ENCODE measurements at places on chromosomes 7 and 10.

GRCh38 chr7:30799206-30799975 is 28.2 kb downstream of the MINDY4 start:
- peak; percentile 95 for DNase-seq

DNA sequence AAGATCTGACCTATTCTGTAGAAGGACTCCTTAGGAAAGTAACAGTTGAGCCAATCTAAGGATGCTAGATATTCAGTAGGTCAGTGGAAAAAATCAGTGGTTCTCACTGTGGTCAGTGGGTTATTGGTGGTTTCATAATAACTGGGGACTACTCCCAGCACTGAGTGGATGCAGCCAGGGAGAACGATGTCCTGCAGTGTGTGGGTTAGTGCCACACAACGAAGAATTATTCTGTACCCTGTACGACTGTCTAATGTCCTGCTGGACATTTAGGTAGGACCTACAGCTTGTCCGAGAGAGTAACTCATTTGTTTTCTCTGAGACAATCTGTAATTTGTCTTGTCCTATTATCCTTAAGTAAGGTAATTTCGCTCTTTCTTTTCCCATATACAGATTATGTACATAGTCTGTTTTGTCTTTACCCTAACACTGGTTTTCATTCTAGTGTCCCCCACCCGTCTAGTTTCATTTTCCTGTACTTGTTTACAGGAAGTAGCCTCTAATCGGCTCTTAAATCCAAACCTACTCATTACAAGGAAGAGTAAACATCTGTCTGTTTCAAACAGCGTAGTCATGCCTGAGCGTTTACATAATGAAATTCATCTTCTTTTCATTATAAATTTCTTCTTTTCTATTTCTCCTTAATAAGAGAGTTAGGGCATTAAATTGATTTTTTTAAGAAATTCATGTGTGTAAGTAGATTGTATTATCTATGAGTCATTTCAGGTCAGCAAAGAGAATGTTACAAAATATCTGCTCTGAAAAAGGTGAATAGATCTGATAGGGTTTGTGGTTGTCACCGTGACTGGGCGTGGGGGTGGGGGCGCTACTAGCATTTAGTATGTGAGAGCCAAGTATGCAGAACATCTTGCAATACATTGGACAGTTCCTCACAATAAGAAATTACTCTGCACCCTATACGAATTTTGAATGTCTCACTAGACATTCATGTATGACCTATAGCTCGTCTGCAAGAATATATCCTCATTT is 8.3 kb upstream of the ZC3HAV1L start:
- no peak for DNase-seq

- DNase-seq, result no peak
Measured at GRCh38 chr10:120588311-120588710, 131.3 kb downstream of the PLPP4 start.

DNA sequence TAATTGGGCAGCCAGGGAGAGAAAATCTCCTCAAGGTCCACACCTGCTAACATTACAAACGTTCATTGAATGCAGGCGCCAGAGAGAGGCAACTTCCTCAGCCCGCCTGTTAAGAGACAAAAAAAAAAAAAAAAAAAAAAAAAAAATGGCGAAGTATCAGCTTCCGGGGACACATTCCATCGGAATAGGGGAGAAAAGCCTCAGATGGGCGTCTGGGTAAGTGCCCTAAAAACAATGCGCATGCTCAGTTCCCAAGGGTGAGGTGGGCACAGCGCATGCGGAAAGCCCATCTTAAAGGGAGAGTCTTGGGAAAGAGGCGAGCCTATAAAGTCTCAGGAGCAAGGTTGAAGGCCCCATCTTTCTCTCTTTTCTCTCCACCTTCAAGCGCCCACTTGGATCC is 1139.7 kb upstream of the CELF2 start:
- DNase-seq, result no peak

GRCh38 chr10:2392145-2392812 is 655.0 kb upstream of the ADARB2 start:
- peak; percentile 19 for DNase-seq

DNA sequence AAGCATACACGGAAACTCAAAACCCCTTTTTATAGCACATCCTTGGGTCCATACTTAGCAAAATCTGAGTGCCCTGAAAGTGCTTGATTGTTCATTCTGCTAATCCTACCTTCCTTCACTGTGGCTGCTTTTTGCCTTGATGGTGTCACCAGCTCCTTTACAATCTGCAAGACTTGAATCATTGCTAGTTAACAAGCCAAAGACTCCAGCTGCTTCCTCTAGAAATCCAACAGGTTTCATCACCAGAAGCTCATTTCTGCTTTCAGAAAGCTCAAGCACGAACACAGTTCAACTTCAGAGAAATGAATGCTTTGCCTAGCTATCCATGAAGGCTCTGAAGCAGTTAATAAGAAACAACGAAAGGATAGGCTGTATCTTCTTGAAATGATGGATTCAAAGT is 38.0 kb downstream of the USP6NL start:
- peak; percentile 66 for DNase-seq

GRCh38 chr10:10500937-10501336 is 516.7 kb upstream of the CELF2 start:
- DNase-seq, result peak; percentile 39

DNA sequence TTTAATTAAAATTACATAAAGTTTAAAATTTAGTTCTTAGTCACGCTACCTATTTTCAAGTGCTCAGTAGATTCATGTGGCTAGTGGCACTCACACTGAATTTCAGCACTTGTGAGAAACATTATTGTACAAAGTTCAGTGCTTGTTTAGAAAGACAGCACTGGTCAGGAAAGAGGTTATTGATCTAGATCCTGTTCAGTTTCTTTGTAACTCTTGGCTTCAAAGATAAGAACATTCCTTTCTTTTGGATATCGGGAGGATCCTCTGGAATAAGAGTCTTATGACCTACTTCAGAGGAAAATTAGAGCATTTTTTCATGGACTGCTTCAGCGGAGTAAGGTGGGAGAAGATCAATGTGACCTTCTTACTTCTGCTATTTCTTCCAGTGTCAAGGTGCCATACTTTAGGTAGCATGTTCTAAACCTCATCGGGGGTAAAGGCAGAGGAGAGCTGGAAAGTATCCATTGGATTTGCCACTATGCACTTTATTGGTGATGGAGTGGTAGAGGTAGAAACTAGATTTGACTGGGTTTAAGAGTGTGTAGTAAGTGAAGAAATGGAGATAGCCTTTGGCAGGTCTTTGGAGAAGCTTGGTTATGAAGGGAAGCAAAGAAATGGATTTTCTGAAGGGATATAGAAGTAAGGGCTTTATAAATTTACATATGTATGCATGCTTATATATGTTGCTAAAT is 39.9 kb downstream of the PHYHIPL start:
- no peak for DNase-seq
